Stimulated activated CD8-positive, alpha-beta memory T cell treated with anti-CD3 and anti-CD28 coated beads, Interleukin-2, amount 100 ng/mL, for 1 hour (primary cell): ENCODE measurements at places on chromosomes 3 and 15.

- DNase-seq: no peak
Observed at GRCh38 chr15:68515371-68516095, 63.3 kb upstream of the CORO2B start.

DNA sequence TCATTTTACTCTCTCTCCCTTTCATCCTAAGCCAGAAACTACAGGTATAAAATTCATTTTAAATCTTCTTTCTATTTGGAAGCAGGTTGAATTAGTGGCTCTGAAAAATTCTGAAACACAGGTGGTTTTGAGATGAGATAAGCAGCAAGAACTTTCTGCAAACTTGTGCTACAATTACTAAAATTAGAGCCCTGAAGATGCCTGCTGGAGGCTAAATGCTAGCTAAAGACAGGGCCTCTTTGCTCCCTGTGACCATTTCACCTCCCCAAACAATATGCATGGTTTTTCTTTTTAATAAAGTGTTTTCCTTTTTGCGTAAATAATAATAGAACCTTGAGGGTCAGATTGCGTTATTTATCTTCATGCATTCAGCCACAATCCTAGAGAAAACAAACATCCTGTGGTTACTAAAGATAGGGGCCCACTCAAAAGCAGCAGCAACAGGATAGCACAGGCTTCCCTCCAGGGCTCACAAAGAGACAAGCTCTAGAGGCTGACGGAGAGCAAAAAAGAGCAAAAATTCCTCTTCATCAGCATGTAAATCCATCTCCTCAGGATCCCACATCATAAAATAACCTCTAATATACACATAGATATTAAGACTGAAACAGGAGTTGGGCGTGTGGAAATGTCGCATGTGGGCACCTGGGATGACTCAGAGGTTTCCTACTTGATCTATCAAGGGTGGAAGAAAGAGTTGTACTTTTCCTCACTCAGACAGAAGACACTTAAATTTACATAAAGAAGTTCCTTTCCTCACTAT, 26.5 kb upstream of the CP start:
- DNase-seq: no peak

DNA sequence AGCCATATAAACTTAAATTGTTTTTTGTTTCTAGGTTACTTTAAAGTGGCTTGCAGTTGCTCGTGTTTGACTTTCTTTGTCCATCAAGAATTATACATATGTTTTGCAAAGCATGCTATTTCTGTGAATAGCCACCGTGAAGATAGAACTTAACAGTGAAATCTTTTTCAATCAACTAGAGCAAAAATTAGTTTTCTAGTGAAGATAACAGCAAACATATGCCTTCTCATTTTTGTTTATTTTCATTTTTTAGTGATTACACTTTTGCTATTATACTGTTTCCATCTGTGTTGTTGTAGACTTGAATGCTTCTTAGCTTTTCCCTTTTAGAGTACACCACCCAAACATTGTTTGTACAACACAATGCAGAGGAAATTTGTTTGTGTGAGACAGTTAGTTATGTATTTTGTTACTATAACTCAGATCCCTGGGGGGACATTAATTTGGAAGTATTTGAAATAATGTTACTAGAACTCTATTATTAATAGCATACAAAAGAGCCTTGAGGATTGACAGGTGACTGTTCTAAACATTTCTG, 62.8 kb downstream of the CRYBG3 start:
- DNase-seq: no peak

DNA sequence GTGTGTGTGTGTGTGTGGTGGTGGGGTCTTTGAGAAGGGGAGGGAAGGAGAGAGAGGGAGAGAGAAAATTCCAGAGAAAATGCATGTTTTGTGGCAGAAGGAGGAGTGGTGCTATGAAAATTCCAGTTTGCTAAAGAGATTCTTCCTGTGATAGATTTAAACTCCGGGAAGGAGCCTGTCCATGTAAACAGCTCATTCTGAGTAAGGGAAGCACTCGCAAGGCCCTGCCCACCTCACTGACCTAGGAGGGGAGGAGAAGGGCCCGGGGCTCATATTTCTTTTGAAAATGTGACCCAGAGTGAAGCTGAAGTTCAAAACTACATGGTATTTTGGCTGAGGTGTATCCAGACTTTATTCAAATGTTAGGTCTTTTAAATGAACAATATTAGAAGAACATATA, 41.3 kb downstream of the ADAMTSL3 start:
- DNase-seq: no peak

DNA sequence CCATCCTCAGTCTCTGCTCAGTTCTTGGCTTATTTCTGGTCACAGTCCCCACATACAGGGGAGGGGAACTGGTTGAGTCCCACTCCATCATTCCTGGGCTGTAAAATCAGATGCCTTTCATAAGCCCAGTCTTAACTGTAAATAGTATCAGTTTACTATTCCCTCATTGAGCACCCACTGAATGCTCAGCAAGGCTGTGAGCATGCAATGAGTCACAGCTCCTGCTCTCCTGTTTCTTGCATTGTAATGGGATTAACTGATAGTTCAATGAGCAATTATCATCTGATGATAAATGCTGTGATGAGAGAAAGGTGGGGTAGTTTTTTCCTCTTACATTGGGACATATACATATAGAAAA, 113.6 kb upstream of the TPM1 start:
- no peak for DNase-seq

- DNase-seq: no peak
Observed at GRCh38 chr3:56303487-56303886, 164.8 kb downstream of the ERC2 start.

DNA sequence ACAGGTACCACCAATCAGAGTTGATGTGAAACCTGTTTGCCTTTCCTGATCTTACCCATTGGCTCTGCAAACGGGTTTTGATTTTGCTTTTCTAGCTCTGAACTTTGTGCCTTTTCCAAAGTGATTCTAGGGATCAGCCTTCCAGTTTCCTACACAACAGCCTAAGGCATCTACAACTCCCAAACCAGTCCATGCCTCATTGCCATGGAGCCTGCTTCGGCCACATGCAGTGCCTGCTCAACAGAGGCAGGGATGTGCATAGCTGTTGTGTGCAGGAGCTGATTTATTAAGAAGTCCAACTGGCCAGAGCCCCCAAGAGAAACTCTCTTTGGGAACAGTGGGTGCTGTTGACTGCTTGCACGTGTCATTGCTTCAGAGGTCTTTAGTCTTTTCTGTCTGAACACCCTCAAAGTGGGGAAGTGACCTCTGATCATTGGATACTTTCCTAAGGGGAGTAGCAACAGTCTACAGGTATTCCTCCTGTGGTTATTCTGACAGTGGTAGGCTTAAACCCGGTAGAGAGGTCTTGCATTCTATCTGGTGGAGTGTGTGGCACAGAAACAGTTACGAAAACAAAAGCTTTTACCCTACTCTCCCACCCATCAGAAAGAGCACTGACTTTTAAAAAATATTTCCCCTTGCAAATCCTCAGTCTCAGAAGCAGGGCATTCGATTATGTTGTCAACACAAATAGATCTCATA, 36.6 kb upstream of the THSD4 start:
- DNase-seq: no peak

DNA sequence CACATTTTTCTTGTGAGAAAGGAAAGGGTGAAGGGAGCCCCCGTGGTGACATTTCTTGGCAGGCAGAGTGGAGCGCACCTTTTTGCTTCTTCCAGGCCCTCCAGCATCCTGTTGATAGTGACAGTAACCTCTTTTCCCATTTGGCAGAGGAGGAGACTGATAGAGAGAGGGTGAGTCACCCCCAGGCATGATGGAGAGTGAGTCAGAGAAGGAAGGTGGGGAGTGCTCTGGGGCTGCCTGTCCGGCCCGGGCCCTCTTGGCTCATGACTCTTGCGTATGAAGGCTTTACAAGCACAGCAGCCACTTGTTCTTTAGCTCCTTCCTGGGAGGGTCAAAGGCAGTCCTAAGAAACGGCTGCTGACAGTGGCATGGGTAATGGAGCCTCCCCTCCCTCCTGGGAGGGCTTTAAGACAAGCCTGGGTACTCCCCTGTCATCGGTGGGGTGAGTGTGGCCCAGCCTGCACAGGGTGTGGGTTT, 16.0 kb downstream of the ANKRD63 start:
- no peak for DNase-seq

DNA sequence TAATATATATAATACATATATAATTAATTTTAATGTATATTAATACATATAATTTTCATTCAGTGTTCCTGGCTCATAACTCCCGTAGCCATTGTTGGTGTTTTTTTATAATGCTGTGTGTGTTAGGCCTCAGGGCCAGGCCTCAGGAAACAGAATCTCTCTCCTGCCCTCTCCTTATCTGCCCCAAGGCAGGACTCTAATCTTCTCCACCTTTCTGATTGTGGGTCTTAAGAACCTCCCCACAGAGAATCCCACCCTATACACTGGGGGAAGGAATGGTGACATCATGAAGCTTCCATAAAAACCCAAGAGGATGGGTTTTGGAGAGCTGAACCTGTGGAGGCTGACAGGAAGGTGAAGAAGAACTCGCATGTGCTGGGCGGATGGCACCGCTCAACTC, 4.0 kb upstream of the FMN1 start:
- DNase-seq: no peak

DNA sequence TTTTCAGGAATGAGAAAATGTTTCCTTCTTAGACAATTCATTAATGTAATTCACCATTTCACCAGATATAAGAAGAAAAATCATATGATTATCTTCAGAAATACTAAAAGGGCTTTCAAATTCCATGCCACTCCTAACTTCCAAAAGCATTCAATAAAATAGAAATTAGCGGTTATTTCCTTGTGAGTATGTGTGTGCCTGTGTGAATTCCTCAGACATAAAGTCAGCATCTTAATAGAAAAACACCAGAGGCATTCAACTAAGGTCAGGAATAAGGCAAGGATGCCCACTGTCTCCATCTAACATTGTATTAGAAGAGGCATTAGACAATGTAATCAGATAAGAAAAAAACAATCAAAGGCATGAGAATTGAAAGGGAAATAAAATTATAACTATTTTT, 88.4 kb downstream of the PLCH1 start:
- DNase-seq: no peak

GRCh38 chr3:54353946-54354345, 231.6 kb downstream of the CACNA2D3 start:
- no peak for DNase-seq

DNA sequence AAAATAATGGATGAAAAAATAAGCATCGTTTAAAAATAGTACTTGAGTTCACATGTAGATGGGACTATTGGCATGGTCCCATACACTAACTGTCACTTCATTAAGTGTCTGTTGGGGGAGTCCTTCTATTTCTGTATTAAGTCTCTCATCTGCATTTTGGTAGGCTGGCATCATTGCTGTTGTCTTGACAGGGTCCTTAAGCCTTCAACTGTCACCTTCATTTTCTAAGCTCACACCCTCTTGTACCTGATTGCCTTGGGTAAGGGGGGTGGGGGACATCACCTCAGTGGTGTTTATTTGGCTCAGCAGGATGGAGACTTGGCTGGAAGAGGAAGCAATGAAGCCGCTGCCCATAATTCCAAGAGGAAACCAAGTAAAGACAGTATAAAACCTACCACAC, 202.0 kb upstream of the VEPH1 start:
- no peak for DNase-seq

DNA sequence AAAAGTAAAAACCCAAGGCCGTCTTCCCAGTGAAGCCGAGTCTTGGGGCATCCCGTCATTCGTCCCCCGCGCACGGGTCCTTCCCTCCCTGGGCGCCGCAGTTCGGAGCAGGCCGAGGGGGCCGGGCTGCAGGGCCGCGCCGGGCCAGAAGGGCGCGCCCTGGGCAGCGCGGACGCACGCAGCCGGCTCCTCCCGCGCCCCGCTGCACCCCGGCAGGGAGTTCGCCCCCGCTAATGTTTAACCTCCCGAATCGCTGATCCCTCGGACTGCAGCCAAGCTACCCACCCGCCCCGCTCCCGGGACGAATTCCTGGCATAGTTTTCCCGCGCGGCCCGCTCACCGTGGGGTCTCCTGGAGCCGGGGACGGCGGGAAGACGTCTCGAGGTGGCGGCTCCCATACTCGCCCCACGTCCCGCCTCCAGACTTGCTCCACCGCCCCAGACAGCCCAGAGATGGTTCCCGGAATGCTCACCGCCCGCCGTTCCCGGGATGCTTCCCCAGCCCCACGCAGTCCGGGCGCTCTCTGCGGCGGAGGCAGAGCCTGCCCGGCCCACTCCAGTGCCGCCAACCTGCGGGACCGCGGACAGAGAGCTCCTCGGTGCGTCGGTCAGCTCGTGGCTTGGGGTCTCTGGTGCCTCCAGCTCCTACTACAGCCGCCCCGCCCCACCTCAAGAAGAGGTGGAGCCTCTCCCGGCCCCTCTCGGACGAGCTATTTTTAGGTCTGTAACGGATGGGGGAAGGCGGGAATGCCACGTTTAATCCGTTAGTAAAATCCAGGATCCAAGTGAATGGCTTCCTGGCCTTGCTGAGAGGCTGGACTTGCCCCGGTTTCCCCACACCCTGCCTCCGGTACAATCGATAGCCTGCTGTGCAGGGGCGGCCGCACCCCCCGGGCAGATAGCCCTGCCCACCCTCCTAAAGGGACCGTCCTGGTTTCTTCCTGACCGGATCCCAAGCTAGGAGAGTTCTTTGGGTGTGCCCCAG, at the start of gene DZIP1L:
Gene DZIP1L, minus strand, starts transcription at position 621 of the 984 bp plus-strand sequence. CDS start 11,637 bp downstream, outside the sequence.
- no peak for DNase-seq

- no peak for DNase-seq
Observed at GRCh38 chr3:23697416-23697815, 108.3 kb upstream of the UBE2E1 start.

GRCh38 chr15:35827911-35828310, 281.9 kb upstream of the DPH6 start:
- DNase-seq: no peak

DNA sequence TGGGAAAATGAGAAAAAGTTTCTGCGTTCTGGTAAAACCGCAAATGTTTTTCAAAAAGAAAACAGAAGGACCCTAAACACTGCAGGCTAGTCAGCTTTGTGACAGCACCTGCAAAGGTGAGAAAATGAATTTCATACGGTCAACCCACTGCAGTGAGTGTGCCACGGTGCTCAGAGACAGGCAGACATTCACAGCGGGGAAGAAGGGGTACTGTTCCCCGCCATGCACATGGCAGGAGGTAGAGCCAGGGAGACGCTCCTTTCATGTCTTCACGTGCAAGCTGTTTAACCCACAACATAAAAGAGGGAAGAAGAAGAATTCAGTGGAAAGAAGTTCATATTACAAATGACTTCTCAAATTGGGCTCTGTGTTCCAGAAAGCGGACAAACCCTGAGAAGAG, 109.5 kb downstream of the SEC22A start:
- DNase-seq: no peak

DNA sequence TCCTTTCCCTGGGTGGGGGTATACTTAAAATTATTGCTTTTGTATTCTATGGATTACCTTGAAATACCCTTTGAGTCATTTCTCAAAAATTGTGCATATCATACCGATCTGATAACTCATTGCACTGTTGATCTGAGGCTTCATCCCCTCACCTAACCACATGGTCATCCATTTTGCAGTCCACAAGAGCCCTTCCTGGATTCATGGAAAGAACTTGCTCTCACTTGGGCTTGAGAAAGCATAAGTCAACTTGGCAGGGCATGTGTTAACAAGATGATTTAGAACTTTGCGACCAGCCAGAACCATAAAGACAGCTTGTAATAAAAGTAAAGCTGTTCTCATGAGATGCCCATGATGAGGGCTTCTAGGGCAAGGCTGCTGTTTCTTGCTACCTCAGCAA, 22.2 kb downstream of the MME start:
- no peak for DNase-seq
